ENCODE measurements at places on chromosomes 1 and 21.
A peak's percentile ranks its signal among the peaks of the same experiment; 100 is the strongest.

DNA sequence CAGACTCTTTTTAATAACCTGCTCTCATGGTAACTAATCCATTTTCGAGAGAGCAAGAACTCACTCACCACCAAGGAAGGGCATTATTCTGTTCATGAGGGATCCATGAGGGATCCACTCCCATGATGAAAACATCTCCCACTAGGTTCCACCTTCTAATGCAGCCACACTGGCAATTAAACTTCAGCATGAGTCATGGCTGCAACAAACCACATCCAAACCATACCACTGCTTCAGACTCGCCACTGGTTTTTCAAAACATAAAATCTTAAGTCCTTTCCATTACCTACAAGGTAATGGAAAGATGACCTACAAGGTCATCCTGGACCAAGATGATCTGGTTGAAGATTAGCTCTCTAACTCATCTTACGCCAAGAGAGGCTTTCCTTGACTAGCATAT is 405.1 kb downstream of the VAV3 start:
- no peak for DNase-seq

- no peak for DNase-seq
Measured at GRCh38 chr1:214476229-214476985, 75.0 kb downstream of the PTPN14 start.

GRCh38 chr1:180924939-180925338 is 12.2 kb downstream of the KIAA1614 start:
- no peak for DNase-seq

- no peak for DNase-seq
Measured at GRCh38 chr1:57494530-57495079, 70.7 kb upstream of the DAB1 start.

DNA sequence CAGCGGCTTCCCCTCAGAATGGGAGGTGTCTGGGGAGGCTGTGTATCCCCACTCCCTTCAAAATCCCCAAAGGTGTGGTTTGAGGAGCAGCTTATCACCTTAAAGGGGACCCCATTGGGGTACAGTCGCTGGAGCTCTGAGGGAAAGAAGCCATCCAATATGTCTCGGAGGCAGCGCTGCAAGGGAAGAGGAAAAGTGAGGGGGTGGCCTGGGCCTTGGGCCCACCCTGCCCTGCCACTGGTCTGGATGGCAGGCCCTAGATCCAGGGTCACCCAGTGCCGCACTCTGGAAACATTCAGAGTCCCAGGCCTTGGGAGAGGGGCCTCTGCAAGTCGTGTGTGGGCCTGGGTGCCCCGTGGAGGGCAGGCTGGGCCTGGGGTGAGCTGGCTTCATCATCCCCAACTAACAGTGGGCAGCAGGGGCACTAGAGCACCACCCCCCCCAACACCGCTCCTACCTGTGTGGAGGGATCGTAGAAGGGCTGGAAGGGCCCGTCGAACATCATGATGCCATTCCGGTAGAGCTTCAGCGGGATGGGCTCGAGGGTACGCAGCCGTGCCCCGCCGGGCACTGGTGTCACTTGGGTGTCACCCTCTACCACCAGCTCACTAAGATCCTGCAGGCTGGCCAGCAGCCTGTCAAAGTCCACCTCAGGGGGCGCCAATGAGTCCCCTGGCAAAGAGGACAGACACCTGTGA is 5.6 kb downstream of the SH3BGRL3 start:
- DNase-seq = no peak

DNA sequence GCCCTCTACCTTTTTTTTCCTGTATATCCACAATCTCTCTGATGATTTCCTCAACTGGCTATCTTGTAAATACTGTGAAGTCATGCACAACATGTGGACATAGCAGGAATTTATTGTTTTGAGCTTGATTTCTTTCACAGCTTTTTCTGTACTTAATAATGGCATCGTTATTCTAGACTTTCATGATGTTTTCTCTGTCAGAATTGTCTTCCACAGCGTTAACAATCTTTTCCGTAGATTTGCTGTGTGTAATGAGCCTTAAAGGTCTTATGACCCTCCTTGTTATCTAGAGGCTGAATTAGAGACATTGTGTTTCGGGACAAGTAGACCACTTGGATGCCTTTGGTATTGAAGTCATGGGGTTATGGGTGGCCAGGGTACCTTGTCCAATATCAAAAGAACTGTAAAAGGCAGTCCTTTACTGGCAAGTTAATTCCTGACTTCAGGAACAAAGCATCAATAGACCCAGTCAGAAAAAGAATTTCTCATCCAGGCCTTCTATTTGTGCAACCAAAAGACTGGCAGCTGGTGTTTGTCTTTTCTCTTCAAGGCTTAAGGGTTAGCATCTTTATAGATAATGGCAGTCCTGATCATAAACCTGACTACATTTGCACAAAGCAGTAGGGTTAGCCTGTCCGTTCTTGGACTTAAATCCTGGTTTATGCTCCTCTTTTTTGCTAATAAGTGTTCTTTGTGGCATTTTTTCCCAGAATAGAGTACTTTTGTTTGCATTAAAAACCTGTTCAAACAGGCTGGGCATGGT is 30.1 kb upstream of the CHAF1B start:
- DNase-seq = no peak

DNA sequence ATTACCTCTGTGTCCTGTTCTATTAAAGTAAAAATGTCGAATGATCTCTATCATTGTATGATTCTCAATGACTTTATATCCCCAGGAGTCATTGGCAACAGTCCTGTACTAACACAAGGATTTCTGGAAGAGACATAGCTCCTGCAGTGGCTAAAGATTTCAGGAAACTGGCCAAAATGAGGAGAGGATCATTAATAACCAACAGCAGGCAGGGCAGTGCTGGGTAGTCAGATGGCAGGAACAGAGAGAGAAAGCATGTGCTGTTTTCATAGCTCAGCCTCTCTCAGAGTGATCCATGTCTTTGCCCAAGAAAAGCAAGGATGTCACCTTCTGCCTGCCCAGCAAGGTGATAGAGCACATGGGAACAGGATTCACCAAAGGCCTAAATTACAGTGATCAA is 604.7 kb upstream of the PLXNA2 start:
- DNase-seq = no peak

GRCh38 chr1:185526344-185527307 is 207.6 kb upstream of the HMCN1 start:
- DNase-seq = no peak

DNA sequence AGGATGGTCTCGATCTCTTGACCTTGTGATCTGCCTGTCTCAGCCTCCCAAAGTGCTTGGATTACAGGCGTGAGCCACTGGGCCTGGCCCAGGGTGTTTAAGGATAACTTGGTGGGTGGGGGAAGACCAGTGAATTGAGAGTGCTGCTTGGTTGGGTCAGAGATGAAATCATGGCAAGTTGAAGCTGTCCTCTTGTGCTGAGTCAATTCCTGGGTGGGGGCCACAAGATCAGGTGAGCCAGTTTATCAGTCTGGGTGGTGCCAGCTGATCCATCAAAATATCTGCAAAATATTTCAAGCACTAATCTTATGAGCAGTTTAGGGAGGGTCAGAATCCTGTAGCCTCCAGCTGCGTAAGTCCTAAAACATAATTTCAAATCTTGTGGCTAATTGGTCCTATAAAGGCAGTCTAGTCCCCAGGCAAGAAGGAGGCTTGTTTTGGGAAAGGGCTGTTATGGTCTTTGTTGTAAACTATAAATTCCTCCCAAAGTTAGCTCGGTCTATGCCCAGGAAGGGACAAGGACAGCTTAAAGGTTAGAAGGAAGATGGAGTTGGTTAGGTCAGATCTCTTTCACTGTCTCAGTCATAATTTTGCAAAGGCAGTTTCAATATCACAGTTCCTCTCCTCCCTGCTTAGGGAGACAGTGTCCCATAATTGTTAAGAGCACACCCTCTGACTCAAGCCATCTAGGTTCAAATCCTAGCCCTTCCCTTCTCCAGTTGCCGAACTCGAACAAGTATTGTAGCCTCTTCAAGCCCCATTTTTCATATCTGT is 66.8 kb upstream of the BACH1 start:
- DNase-seq = no peak

DNA sequence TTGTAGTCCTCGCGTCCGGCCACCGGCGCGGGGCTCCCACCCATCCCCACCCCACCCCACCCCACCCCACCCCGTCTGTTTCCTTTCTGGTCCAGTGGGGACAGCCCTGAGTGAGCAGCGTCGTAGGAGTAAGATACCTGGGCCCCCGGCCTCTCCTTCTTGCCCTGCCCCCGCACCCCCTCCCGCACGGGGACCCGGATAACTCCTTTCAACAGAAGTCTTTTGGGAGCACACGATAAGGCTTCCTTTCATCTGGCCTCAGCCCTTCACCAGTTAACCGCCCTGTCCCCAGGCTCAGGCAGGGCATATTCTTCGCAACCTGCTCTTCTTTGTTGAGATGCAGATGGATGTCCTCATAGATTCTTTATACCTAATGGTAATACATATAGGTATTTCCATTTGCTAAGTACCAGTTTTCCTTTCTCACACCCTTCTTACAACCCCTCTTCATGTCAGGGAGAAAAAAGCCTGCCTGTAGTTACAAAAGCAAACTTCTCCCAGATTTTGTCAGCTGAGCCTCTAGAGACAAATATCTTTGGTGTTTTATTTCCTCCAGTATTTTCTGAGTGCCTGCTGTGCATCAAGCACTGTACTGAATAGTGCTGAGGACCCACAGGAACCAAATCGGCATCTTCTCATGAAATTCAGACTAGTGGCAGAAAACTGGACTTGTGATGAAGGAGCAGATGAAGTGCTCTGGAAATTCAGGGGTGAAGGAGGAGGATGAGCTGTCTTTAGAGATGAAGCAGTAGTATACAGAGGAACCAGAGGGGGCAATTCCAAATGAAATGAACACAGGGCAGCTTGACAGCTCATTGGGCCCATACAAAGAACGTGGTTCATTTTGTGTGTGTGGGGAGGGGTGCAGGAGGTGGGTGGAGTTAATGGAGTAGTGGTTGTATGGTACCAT is 33.6 kb downstream of the SLC2A1 start:
- no peak for DNase-seq

- DNase-seq = peak; percentile 18
Measured at GRCh38 chr1:28915031-28915895, 894 bp downstream of the EPB41 start.

- no peak for DNase-seq
Measured at GRCh38 chr1:24002695-24003094, 22.6 kb upstream of the SRSF10 start.

- DNase-seq = no peak
Measured at GRCh38 chr1:179883040-179883744, 1.1 kb downstream of the TOR1AIP1 start.

DNA sequence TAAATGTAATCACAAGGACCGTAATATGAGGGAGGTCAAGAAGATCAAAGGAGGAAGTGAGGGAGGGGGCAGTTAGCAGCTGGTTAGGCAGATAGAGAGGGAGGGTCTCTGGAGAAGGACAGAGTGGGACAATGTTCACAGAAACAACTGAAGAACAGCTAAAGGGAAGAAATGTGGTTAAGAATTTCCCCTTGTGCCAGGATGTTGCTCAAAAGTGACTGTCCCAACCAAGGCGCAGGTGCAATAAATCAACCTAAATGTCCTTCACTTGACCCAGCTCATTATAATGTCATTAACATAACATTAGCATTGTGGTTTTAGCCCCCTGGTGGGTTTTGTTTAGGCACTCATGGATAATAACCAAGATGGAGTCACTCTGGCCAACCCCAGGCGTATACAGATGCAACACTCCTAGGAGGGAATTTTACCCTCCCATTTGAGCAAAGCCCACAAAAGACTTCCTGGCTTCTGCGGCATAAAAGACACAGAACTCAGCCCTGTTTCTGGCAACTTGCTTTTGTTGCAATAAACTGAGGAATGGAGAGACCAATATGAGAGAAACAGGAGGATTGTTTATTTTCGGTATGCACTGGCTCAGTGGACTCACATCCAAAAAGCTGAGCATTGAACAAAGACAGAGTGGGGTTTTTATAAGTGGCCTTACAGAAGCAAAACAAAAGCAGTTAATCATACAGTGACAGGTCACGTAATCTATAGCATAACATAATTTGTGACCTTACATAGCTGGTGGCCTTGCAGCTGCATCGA is 7.3 kb upstream of the CA6 start:
- no peak for DNase-seq

DNA sequence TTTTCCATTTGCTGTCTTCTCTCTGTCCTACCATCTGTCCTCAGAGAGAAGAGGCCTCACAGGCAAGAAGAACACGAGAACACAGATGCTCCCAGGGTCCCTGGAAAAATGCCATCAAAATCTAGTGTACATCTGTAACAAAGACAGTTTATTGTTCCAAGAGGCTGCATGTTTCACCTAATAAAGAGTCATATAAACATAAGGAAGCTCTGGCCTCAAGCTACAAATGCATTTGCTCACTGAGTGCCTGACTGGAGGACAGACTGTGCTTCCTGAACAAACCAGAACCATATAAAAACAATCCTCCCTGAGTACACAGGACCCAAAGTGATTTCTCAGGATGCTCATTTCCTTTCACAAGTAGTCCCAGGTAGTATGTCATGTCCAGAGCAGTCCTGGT is 76.3 kb upstream of the SLC44A3 start:
- no peak for DNase-seq

DNA sequence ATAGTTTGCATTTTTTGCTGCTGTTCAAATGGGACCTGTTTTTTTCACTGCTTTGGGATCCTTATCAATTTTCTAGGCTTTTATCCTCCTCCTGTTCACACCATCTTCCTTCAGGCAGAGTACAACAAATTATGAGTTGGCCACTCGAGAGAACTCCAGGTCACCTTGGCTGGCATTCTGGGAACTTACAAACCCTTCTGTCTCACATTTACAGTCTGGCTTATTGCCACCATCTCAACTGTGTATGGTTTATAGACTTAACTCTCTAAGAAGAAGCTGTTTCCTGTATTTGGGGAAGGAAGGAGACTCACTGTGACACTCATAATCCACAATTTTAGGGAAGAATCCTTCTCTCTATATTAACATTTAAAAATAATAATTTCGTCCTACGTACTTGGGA is 5.4 kb upstream of the ZNF691 start:
- DNase-seq = no peak

DNA sequence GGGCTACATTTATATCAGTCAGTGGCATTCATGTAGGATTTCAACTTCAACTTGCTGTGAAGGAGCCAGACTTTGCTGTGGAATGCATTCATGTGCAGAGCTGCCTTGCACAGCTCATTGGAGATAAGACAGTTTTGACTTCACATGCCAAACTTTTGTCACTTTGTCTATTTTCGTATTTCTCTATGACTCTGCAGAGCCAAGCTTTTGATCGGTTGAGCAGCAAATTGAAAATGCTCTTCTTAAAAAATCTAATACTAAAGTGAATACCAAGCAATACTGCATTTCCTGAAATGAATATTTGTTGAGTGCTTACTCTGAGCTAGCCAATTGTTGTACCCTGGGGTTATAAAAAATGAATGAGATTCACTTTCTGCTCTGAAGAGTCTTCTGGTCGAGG is 388.7 kb downstream of the ST6GALNAC3 start:
- DNase-seq = no peak

- DNase-seq = no peak
Measured at GRCh38 chr21:33283203-33283602, 17.0 kb downstream of the IL10RB start.

DNA sequence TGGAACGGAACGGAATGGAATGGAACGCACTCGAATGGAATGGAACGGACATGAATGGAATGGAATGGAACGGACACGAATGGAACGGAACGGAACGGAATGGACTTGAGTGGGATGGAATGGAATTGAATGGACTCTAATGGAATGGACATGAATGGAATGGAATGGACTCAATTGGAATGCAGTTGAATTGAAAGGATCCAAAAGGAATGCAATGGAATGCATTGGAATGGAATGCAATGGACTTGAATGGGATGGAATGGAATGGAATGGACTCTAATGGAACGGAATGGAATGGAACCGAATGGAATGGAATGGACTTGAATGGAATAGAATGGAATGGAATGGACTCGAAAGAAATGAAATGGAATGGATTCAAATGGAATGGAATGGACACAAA is 102.4 kb upstream of the OR4F16 start:
- DNase-seq = no peak

All from activated T-cell treated with anti-CD3 and anti-CD28 coated beads for 4 hours (primary cell).